ENCODE measurements at places on chromosomes 6 and 20.

DNA sequence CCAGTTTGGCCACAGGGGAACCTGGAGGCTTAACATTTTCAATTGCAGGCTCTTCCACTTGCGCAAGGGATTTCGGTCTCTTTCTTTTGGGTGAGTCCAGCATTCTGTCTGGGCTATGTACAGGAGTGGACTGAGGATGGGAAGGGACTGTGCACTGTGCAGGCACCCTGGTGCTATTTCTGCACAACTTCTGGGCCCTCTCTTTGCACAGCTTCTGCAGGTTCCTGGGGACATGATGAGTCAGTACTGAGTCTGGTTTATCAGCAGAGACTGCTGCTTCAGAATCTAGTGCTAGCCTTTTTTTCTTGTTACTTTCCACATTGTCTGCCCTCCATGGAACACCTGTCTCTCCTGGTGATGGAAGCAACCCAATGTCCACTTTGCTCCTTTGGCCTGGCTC is 78.5 kb upstream of the ASF1A start:
- no peak for DNase-seq

DNA sequence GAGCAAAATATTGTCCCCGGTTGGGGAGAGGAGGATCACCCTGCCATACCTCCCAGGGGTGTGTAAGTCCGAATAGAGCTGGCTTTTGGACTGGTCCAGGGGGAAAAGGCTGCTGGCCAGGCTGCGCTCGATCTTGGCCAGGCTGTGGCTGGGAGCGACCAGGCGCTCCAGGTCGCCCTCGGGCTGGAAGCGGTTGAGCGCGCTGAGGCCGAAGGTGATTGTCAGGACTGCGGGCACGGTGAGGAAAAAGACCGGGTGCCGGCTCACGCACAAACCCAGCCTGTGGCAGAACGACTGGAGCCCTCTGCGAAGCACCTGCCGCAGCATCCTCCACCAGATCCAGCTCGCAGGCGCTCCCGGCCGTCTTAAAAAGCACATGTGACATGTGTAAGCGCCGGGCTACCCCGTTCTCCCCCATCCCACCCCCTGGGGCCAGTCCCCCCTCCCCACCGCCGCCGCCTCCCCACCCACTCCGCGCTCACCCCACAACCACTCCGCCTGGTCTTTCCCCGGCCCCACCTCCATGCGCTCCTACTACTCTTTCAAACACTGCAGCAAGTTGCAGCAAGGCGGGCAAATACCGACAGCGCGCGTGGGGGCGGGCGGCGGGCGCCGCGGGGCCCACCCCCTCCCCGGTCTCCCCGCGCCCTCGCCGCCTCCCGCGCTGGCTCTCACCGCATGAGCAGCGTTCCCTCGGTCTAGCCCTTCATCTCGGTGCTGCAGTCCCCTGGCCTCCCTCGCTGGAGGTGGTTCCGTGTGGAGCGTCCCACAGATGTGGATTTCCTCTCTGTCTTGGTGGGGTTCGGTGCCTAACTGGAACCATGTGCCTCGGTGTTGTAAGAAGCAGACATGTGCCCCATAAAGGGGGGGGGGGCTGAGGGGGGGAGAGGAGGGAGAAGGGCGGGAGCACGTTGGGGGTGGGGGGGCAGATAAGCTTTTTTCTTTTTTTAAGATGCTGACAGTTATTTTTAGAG is 42.4 kb downstream of the PTCHD4 start:
- no peak for DNase-seq

- DNase-seq: no peak
Measured at GRCh38 chr20:54618412-54618811, 143.0 kb downstream of the DOK5 start.

DNA sequence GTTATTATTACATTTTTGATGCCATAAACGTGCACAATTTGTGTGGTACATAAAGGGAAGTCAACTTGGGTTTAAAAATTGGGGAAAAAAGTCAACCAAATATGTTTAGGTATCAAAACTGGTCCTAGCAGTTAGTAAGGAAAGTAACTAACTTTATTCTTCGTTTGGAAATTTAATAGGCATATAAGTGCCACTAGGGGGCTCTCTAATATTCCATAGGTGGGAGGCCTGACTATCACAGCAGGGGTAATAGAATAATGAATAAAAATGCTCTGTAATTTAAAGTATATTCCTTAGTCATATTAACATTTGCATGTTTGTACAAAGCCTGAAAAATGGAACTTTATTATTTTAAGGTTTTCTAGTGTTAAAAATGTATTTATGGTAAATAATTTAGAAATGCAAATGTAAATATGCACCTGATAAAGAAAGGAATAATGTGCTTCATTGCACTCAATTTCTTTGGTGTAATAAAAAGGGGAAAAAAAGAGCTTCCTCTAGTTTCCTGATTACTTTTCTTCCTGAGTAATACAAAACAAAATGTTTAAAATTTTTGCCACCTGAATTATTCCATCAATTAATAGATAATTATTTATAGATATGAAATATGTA is 125.7 kb upstream of the HDAC2 start:
- DNase-seq: no peak

- DNase-seq: no peak
Measured at GRCh38 chr6:134015719-134016557, 36.5 kb downstream of the SLC2A12 start.

- DNase-seq: no peak
Measured at GRCh38 chr6:143679041-143679440, 1.3 kb downstream of the PHACTR2 start.

GRCh38 chr6:101268541-101268940 is 125.0 kb upstream of the GRIK2 start:
- no peak for DNase-seq

DNA sequence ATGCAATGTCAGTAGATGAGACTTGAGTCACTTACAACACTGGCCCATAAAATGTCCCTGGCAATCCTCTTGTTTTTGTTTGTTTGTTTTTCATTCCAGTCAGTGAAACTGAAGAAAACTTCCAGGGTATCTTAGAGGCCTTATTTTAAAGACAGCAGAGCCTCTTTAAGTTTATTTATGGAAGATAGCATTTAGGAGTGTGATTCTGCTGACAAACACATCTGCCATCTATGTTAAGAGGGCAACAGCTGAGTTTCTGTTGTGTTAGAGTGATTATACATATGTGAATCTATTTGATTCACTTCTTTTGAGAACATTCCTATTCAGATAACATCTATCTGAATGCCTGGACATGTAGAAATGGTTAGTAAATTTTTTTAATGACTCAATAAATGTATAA is 812.6 kb downstream of the TENT5A start:
- DNase-seq: no peak

- no peak for DNase-seq
Measured at GRCh38 chr6:10424040-10424439, 9.2 kb upstream of the TFAP2A start.

GRCh38 chr20:18972251-18972876 is 158.8 kb downstream of the SCP2D1 start:
- DNase-seq: no peak

DNA sequence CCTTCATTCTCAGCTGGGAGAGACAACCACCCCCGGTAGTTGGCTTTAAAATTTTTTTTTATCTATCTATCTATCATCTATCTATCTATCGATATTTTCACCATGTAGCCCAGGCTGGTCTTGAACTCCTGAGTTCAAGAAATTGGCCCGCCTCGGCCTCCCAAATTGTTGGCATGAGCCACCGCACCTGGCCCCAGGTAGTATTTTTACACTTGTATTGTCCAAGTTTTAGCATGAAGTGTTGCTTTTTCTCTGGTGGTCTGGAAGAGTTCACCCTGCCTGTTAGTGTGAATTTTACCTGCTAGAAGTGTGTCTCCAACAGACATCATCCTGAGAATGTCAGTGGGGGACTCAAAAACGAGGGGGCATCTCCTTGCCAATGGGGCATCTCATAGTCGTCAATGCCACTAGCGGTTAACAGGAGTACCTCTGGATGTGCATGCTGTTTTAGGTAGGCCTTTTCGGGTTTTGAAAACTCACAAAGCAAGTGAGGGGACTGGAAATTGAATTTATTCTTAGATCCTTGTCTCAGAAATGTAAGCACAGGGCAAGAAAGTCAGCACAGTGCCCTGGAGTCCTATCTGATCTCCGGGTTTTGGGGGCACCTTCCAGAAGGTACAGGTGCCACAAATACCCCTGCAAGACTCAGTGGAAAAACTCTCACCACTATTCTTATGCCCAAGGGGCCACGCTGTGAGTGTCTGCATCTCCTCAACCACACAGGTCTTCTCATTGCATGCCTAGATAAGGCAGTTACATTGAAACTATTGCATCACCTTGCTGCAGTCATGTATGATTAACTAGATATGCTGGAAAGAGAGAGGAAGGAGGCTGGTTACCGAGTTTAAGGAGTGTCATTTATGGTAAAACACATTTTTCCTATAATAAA is 37.1 kb downstream of the TNFAIP3 start:
- DNase-seq: no peak

DNA sequence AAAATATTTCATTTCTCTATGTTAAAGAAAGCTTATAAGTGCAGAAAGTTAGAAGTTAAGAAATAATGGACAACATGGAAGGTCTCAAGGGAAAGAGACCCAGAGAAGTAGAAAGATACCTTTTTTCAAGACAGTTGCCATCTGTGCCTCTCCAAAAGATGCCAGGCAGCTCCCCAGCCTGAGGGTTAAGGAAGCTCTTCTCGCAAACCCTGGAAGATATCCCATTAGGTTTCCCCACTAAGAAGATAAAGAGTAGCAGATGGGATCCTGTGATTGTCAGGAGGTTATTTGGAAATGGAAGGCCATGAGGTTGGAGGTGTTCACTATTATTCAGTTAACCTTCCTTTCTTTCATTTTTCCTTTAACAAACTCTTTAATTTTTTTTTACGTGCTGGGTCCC is 110.1 kb upstream of the SIM1 start:
- DNase-seq: no peak

GRCh38 chr6:26240157-26241032 is 124.6 kb upstream of the BTN3A2 start:
- no peak for DNase-seq

DNA sequence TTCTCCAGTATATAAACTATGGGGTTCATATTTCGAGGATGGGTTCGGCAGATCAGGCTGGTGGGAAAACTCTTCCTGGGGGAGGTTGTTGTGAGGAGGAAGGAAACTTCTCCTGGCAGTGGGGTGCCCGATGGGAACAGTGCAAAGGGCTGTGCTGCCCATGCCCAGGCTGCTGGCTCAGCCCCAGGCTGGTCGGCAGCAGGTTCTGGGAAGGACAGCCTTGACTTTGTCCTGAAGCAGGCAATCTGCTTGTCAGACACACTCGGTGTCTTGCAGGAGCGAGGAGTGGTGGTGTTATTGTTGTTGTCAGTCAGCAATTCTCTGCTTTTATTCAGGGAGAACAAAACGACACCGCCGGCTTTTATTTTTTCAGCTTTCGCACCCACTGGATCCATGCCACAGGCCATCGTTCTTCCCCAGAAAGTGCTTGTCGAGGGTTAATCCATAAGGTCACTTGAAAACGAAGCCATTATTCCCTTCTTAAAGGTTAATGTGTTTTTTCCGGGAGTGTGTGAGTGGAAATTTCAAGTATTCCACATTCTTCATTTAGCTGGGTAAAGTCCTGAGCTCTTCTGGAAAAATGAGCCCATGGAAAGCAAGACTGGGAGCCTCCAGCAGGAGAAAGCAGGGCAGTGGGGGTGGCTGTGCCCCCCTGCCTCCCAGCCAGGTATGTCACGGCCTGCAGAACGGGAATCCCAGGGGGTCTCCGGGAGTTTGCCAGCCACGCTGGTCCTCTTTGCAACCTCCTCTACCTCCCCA is 57.0 kb upstream of the STX16 start:
- DNase-seq: no peak

GRCh38 chr6:4506223-4506622 is 270.0 kb upstream of the CDYL start:
- DNase-seq: no peak

DNA sequence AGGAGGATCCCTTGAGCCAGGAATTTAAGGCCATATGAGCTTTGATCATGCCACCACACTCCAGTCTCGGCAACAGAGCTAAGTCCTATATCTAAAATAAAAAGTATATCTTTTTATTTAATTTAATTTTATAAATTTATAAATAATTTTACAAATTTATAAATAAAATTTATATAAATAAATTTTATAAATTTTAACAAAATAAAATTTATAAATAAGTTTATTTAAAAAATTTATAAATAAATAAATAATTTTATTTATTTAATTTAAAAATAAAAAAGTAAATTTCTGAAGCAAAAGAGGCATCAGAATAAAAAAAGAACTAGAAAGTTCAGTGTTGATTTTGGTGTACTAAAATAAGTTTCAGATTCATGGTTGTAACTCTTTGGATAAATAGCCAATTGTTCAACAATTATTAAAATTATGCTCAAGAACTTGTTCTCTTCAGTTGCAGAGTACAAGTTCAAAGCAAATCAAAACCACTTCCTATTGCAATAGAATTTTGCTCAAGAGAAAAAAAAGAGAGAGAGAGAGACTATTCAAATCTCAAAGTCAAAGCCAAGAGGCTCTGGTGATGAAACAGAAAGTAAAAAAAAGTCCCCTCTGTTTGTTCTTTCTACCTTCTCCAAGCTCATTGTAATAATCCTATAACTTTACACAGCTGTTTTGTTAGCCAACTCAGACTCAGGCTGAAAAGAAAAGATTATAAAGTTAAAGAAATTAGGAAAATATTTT is 547.5 kb upstream of the ADGRB3 start:
- DNase-seq: no peak

DNA sequence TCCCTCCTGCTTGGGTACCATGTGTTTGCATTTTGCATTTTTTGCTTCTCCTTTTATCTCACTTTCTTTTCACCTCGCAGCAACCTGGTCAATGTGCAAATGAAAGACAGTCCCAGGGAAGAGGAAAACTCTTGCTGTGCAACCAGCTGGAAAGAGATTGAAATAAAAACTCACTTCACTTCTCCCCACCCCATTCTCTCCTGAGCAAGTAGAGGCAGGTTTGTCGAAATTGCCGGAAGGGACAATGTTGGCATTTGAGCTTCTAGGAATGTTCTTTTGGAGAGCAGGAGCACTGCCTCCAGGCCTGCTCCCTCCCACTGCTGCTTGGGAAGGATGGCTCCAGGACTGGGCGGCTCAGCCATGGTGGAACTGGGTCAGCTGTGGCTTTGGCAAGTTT is 30.6 kb downstream of the KCNG1 start:
- no peak for DNase-seq

DNA sequence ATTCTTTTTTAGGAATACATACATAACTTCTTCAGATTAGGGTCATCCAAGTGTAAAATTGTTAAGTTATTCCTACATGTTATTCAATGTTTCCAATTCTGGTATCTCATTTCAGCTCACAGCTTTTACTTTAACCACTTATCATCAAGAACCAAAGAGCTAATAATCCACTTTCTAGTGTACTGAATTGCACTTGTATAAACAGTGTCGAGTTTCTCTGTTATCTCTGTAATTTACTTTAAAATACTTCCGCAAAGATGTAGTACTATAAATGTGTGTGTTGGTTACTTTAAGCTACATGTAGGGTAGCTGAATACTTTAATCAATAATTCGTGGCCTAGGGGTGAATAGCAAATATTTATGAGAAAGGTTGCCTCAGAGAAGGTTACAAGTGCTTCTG is 8.8 kb upstream of the GJA1 start:
- no peak for DNase-seq

Data from stimulated activated CD4-positive, alpha-beta T cell treated with anti-CD3 and anti-CD28 coated beads, Interleukin-1b, Interleukin-23, amount 100 ng/mL, for 1 hour (primary cell).